Stimulated activated CD8-positive, alpha-beta memory T cell treated with anti-CD3 and anti-CD28 coated beads, Interleukin-12 subunit alpha, Interleukin-12 subunit beta, amount 100 ng/mL, for 1 hour (primary cell): ENCODE measurements at places on chromosomes 4 and X.

DNA sequence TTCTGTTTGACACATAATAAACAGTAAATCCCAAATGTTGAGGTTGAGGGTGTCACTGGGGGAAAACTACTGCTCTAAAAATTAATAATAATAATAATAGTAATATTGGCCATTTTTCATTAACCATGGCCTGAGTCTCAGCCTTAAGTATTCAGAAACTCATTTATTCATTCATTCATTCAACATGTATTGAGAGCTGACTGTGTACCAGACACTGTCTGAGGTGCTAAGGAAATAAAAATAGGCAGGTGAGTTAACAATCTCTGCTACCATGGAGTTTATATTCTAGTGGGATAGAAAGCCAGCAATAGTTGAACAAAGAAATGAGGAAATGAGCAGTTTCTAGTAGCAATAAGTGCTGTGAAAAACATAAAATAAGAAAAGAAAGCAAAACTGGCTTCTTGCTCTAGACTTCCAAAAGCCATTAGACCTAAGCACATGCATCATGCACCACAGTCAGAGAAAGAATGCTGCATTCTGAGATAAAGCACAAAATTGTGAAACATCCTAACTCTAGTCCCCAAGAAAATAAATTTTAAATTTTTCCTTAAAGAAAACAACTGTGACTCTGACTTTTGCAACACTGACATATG is 278.7 kb downstream of the RCHY1 start:
- DNase-seq: no peak

DNA sequence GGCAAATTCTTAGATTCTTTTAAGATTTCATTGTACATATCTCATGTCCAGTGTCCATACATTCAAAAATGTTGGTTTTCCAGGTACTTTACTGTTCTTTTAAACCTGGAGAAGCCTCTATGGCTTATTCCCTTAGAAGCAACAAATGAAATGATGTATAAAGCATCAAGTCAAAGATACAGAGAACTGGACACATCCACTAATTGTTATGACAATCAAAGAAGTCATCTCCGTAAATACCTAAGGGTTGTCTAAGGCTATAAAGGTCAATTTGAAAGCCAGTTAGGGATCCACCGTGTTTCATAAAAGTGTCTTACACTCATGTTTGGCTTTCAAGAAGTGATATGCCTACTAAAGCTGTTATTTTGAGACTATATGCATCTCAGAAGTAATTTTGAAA is 32.4 kb downstream of the UBE2D3 start:
- DNase-seq: no peak

GRCh38 chr4:88960576-88960975 is 96.4 kb downstream of the FAM13A start:
- no peak for DNase-seq

DNA sequence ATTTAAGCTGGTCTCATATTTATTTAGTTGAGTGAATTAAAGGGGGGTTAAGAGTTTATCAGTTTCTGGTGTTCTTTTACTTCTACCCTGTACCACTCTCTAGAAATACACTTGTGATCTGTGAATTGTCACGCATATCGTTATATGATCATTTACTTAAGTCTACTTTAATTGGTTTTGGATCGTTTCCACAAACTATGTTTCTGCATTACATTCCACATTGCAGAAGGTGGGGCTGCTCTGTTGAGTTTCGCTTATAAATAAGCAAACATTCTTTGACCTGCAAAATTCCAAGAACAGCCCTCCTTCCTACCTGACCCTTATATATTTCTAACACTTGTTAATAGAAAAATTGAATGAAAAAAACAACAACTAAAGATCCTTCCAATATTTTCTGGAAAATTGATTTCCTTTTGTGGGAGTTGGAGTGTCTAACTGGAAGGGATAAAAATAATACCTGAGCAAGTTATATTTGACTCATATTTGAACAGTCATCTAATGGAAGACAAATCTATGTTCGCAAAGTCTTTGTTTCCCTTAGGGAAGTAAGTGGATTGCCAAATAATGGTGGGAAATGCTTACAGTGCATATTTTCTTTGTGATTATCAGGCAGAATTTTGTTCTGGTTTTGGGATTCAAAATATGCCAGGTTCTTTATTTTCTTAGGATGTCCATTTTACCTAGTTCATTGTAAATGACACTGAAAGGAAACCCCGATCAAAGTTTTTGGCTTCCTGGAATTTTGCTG is 152.7 kb downstream of the RELL1 start:
- no peak for DNase-seq

- no peak for DNase-seq
These were observed 11.5 kb upstream of the AP1S2 start for GRCh38 chrX:15866147-15866546.

GRCh38 chr4:108533245-108533844 is 87.0 kb upstream of the RPL34 start:
- DNase-seq: no peak

DNA sequence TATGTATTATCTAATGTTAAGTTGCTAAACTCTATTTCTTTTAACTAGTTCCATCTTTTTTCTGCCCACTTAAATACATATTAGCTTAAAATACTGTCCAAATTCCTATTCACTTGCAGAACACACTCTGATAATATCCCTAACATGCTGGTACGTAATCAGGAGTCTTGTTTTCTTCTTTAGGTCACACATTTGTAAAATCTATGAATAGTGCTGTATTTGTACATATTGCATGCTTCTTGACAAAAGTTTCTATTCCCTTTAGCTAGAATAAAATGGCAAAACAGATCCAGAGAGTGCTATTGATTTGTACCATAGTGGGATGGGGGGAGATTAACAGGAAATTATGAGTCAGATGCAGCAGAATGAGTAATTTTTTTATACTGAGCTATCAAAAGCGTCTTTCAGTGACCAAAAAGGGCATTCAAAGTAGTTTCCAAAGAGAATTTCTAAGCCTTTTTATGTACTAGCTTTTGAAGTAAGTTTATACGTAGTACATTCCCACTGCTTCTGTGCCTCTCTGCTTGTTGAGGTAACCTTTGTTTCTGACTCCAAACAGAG is 126.5 kb downstream of the PTPN13 start:
- DNase-seq: no peak

DNA sequence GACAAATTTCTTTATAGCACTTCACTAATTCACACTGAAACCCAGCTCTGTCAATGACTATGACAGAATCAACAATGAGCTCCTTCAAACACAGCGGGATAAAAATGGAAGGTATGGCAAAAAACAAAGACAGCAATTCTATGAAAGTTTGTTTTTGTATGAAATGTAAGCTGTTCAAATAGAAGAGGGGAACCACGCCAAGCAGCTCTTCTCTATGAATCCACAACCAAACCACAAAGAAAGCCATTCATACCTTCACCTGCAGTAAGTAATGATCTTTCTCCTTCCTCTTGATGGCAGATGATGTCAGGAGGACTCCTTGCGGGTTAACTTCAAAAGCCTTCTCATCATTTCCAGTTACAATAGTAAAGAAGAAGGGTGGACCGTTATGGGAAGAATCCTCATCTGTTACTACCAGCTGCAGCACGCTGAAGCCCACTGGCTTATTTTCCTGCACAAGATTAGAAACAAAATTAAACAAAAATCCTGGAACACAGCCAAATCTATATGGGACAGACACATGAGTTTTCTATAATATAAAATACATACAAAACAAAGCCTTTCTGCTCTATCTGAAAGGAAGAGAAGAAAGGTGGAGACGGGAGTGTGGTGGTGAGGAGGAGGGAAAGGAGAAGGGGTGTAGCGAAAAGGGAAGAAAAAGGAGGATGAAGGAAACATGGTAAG is 48.9 kb upstream of the MTNR1A start:
- DNase-seq: no peak

DNA sequence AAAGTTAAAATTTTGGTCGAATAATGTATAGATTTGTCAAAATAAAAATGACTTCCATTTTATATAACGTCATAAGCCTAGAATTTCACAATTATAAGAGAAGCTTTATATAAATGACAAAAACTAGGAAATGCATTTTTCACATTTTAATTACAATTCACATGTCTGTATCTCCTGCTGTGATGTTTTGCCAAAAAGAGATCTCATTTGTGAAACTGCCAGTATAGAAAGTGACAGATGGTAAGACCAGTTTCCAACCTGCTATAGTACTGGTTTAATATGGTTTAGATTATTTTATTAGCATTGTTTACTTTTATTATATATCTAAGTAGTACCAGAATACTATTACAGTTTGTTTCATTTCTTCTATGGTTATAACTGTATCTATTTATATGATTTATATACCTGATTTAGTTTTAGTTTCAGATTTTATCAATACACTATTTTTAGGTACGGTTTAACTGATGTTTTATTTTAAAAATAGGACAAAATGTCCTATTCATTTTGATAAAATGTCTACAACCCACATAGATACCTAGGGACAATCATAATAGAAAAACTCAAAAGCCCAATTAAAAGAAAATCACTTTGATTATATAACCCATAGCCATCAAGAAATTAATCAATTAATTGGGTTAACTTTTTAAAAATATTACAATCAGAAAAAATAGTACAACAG is 5.4 kb upstream of the CCSER1 start:
- no peak for DNase-seq

- no peak for DNase-seq
These were observed 204.7 kb upstream of the CASK start for GRCh38 chrX:42128020-42128419.

DNA sequence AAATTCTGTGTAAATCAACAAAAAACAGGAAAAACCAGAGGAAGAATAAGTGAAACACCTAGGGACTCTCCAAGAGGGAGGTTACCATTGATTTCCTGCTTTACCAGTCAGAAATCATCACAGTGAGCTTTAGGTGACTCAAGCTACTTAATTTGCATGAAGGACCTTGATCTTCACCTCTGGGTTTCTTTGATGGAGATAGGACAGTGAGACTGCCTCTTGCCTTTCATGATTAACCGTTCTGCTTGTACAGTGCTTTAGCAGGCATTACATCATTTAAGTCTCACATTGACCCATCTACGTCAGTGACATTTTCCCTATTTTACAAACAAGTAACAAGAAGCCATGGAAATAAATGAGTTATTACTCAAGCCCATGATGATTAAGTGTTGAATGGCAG is 3.4 kb upstream of the GK start:
- DNase-seq: no peak

GRCh38 chr4:44662623-44663005 is 11.2 kb upstream of the YIPF7 start:
- no peak for DNase-seq

- DNase-seq: no peak
These were observed 8.7 kb downstream of the RHOH start for GRCh38 chr4:40205259-40206198.

DNA sequence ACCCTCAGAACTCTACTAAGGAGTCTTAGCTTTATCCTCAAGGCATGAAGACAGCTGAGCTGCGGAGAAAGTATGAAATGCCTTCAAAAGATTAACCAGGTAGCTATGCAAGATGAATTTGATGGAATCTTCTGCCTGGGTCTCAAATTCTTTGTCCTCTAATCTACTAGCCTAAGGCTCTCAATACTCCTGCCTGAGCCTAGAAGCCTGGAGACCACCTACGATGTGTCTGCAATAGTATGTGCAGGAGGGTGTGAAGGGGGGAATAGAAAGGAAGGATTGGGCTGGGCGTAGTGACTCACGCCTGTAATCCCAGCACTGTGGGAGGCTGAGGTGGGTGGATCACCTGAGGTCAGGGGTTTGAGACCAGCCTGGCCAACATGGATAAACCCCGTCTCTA is 178.2 kb upstream of the GPC4 start:
- no peak for DNase-seq

DNA sequence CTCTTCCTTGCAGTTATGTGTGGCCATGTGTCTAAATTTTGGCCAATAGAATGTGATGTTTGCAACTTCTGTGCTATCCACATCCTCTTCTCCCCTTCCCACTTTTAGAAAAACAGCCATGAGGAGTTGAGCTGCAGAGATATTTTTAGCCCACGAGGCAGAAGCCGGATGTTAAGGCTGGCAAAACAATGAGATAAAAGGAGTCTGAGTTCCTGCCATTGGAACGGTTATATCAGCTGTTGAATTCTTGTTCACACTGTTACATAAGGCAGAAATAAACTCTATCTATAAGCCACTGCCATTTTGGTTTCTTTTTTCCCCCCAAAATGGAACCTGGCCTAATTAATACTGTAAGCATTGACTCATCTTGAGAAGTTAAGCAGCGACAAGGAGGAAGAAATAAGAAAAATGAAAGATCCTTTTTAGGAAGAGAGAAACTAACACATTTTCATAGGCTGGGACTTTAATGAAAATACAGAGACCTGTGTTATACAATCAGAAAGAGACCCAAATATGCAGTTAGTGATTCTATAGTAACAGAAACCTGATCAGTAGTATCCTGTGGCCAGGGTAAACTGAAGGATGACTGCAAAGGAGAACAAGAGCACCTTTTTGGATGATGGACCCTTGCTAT is 200.5 kb downstream of the INPP4B start:
- no peak for DNase-seq

- DNase-seq: no peak
These were observed 167.5 kb downstream of the CDS1 start for GRCh38 chr4:84750260-84750959.

- DNase-seq: no peak
These were observed 8.7 kb downstream of the ATP11C start for GRCh38 chrX:139924069-139924695.

GRCh38 chr4:31058656-31059055 is 338.5 kb downstream of the PCDH7 start:
- DNase-seq: no peak

DNA sequence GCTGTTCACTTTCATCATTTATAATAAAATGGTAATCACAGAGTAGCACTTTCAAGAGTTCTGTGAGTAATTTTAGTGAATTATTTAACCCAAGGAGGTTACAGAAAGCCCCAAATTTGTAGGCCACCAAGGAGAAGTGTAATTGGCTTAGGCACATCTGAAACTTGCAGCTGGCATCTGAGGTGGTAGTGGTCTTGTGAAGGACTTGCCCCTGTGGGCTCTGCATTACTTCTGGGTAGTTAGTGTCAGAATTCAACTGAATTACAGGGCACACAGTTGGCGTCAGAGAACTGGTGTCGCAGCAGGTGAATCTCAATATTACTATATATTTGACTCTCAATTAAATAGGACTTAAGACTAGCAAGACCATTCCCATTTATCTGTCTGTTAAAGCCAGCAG is 36.9 kb downstream of the GPR174 start:
- no peak for DNase-seq

DNA sequence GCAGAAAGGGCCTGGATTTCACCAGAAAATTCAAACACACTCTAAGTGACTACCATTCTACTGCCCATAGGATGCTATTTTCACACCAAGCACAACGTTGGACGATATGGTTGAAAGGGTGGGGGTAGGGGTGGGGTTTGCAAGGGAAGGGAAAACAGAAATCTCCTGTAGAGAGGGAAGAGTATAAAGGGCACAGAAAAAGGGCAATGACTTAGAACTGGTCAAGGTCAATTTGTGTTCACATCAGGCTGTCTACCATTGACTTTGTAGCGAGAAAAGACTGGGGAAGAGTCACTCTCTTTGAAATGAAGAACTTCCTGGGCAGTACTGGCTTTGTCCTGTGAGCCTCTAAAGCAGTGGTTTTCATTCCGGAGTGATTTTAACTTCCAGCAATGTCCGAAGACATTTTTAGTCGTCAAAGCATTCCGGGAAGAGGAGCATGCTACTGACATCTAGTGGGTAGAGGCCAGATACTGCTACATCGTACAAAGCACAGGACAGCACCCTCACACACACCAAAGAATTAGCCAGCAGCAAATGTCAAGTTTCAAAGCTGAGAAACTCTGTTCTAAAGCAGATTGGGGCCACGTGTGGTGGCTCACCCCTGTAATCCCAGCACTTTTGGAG is 48.4 kb upstream of the SLC7A3 start:
- no peak for DNase-seq

GRCh38 chr4:55949482-55949802 is 697 bp downstream of the CEP135 start:
- no peak for DNase-seq

GRCh38 chrX:106932492-106932923 is 12.3 kb downstream of the CLDN2 start:
- no peak for DNase-seq
